ENCODE measurements at places on chromosomes 7 and 10.
A peak's percentile ranks its signal among the peaks of the same experiment; 100 is the strongest.

GRCh38 chr7:70313271-70313670, 715.0 kb downstream of the AUTS2 start:
- H3K36me3 ChIP-seq: no peaks in the 10 kb centered on the region
- no peak overlapping the region for H3K4me3 ChIP-seq
- H3K27ac ChIP-seq: no peak overlapping the region
- H3K27me3 ChIP-seq: no peaks in the 10 kb centered on the region
- H3K4me1 ChIP-seq: peaks cover 10% of the 10 kb centered on the region
- no peak for DNase-seq

DNA sequence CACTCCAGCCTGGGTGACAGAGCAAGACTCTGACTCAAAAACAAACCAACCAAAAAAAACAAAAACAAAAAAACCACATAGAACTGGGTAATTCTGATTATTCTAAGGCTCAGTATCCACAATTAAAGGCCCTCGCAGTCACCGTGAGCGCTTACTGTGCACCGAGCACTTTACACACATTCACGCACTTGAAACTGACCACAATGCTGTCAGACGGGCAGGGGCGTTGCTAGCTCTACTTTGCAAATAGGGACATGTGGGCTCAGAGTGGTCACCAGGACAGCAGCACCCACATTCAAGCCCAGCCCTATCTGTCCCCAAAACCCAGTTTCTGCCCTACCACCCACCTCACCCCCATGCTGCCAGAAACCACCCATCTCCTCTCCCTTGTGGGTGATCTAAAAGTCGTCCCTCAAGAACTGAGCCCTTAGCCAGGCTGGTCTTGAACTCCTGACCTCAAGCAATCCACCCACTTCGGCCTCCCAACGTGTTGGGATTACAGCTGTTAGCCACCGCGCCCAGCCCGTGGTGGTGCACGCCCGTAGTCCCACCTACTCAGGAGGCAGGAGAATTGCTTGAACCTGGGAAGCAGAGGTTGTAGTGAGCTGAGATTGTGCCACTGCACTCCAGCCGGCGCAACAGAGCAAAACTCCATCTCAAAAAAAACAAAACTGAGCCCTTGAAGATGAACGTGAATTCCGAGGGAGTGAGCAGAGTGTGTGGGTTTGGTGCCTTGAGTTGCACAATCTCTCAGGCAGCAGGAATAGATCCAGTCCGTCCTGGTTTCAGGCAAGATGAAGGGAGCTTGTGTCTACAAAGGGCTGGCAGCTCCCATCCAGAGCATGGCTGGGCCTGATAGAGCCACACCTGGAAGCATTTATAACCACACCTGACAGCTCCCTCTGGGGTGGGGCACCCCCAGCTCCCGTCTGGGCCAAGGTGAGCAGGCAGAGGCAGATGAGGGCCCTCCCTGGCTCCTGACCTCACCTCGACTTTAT, 5.4 kb upstream of the HSPB1 start:
- H3K4me3 ChIP-seq: peak overlapping the region; percentile 13
- H3K27me3 ChIP-seq: no peaks in the 10 kb centered on the region
- peak overlapping the region; percentile 100 for H3K27ac ChIP-seq

GRCh38 chr7:142611566-142612236, 137.6 kb upstream of the PRSS1 start:
- no peak overlapping the region for H3K4me3 ChIP-seq
- H3K27me3 ChIP-seq: no peaks in the 10 kb centered on the region
- H3K36me3 ChIP-seq: no peaks in the 10 kb centered on the region
- no peaks in the 10 kb centered on the region for H3K4me1 ChIP-seq

DNA sequence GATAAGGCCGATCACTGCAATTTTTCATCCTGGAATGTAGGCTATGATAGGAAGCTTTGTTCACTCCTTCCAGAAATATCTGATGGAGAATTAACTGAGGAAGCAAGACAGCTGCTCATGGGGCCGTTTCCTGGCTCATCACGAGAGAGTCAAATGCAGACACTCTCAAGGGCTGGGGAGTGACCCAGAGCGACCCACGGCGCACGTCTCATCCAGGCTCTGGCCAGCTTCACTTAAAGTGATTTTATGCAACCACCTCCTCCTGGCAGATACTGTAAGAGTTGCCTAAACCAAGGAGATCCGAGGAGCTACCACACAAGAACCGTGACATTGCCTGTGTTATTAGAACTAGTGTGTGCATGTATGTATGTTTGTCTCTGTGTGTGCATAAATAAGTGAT, 530.8 kb downstream of the TCERG1L start:
- H3K27ac ChIP-seq: no peak overlapping the region
- no peaks in the 10 kb centered on the region for H3K36me3 ChIP-seq
- no peak overlapping the region for H3K4me3 ChIP-seq
- no peaks in the 10 kb centered on the region for H3K27me3 ChIP-seq
- DNase-seq: no peak
- no peaks in the 10 kb centered on the region for H3K4me1 ChIP-seq

DNA sequence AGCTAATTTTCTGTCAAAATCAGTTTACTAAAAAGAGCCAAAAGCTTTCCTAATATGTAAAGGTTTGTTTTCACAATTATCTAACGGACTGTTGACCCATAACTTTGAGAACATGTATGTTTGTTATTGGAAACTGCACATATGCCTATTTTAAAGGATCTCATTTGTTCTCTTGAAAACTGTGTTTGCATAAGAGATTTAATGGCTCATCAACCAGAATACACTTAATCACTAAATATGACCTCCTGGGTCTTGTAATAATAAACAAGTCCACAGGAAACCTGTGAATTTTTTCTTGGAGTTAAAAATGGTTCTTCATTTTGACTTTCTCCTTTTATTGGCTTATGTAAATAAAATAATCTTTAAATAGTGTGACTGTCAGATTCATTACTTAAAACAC, 48.3 kb upstream of the STEAP1B start:
- H3K27me3 ChIP-seq: no peaks in the 10 kb centered on the region
- H3K27ac ChIP-seq: no peak overlapping the region
- H3K4me3 ChIP-seq: no peak overlapping the region
- no peak for DNase-seq

- H3K4me1 ChIP-seq: no peaks in the 10 kb centered on the region
- peaks cover 43% of the 10 kb centered on the region for H3K36me3 ChIP-seq
- no peak for DNase-seq
- no peaks in the 10 kb centered on the region for H3K27me3 ChIP-seq
- no peak overlapping the region for H3K27ac ChIP-seq
Measured at GRCh38 chr7:133310232-133310862, 57.5 kb downstream of the EXOC4 start.
